Activated CD4-positive, alpha-beta T cell treated with anti-CD3 and anti-CD28 coated beads for 1 hour (primary cell): ENCODE measurements at places on chromosomes 4 and X.

DNA sequence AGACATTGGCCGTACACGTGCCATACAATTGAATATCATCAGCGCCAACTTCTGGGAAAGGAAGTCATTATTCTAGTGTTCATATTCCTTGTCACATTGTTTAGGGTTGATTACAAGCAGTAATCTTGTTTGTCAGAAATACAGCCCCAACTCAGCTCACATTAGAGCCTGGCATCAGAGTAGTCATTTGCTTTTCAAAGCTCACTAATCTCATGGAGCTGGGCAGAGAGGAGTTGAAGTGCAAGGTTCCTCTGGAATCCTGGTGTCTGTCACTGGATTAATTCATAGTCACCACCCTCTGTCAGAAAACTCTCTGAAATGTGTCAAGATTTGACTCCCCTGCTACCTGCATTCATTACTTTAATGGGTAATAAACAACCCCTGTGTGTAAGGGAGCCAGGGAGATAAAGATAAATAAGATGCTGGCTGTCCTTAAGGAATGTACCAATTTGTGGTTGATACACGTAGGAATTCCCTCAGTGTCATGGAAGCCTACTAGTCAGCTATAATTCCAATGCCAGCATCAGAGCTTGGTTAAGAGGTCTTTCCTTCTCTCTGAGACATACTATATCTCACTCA lies 43.7 kb upstream of the S100G start:
- DNase-seq: no peak

DNA sequence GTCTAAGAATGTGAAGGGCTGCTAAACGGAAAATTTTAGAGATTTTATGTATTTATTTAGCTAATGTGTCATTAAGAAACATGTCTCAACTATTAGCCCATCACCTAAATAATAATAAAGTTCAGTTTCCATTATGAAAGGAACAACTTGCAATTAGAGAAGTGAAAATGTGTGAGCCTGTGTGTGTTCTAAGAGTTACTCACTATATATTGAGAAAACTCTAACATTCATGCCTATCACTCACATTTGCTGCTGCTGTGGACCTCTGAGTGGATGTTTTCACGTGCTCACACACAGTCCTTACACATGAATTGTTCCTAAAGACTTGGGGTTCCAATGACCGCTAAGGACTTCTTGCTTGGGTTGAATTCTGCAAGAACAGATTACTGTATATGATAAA lies 364.0 kb downstream of the TMA16 start:
- no peak for DNase-seq

- no peak for DNase-seq
Observed at GRCh38 chr4:87067124-87067885, 132.5 kb downstream of the AFF1 start.

DNA sequence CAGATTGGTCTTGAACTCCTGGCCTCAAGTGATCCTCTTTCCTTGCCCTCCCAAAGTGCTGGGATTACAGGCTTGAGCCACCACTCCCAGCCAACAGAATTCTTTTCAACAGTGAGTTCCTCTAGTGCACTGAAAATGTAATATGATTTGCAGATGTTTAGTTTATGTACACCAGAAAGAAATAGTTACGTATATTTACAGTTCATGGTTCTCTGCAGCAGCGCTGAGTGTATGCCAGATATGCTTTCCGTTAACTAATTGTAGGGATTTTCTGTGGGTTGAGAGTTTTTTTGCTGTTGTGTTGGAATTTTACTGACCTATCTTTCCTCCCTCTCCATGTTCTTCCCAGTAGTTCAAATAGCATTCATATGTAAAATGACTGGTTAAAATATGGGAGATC lies 44.0 kb downstream of the GAB1 start:
- DNase-seq: no peak

DNA sequence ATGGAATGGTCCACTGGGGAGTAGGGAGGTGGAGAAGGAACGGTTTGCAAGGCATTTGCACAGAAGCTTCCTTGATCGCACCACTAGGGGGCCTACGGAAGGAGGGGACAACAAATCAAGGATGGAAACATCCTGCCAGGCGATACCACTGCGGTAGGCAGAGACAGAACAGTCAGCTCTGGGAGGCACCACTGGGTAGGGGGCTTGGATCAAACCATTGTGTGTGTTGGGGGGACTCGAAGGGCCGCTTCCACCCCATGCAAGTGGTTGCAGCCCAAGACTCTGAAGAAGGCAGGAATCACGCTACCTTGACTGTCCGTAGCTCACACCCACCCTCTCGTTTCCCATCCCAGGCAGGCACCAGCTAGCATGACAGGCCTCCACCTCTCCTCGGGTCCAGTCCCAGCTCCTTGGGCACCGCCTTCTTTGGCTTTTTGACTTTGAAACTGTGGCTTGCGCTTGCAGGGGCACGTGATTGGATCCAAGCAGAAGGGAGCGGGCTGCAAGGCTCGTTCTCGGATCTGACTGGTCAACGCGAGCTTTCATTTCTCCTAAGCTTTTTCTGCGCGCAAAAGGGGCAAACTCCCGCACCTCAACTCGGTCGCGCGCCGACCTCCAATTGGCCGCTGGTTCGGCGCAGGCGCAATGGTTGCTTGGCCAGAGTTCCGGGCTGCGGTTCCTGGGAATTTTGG lies 28.4 kb downstream of the GAGE1 start:
- no peak for DNase-seq

- no peak for DNase-seq
Observed at GRCh38 chr4:41538017-41538733, at the start of gene LIMCH1. Gene LIMCH1, plus strand, starts transcription at chr4:41538157. Its CDS starts 67,839 bp downstream, at chr4:41605996.

GRCh38 chr4:150244600-150244999 lies 166.4 kb downstream of the DCLK2 start:
- DNase-seq: no peak

GRCh38 chr4:158250321-158250720 lies 40.0 kb downstream of the TMEM144 start:
- DNase-seq: no peak

DNA sequence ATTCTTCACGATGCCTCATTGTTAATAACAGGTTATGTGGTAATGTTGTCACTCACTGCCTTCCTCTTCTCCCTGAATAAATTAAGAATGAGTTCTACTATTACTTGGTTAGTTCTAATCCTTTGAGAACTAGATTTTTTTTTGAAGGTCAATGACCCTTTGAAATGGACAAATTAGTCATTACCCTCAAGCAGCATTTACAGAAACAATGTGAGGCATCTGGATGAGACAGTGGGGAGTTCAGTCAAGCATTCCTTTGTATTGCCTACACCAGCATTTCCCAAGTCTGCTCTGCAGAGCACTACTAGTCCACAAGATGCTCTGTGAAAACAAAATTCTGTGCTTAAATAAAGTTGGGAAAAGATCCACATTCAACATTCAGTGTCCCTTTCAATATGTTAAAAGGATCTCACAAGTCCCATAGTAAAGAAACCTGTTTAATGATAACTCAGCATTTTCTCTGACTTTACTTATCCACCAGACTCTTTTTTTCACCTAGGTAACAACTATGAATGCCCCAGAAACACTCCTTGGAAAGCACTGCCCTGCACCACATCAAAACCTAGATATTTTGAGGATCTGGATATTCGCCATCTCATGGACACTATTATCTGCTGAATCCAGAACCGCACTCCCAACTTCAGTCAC lies 60.6 kb downstream of the CHRDL1 start:
- DNase-seq: no peak

DNA sequence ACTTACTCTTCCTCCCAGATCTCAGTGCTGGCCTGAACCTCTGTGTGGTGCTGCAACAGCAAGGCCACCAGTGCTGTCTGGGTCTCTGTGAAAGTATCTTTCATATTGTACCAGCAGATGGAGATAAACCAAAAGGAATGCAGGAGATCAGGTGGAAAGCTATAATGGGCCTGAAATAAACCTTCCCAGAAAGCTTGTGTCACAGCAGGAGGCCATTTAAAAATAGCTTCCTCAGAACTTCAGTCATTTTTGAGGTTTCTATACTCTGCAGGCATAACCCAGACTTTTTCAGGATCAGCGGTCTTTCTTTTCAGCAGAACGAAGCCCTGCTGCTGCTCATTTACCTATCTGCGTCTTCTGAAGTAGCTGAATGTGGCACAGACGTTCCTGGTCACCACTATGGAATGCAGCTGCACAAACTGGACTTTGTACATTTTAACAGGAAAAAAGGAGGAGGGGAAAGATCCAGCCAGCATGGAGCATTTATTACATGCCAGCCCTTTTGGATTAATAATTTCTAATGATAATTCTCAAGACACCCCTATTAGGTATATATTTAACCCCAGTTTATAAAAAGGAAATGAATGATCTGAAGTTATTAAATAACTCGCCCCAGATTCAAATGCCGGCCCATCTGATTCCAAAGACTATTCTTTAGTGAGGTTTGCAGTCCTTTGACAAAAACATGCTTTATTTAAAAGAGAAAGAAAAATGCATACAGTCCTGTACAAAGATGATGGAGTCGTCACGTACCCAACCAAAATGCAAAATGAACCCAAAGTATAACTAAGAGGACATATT lies 119.7 kb downstream of the NFKB1 start:
- no peak for DNase-seq

- DNase-seq: no peak
Observed at GRCh38 chr4:152815078-152815477, 35.3 kb downstream of the ARFIP1 start.

DNA sequence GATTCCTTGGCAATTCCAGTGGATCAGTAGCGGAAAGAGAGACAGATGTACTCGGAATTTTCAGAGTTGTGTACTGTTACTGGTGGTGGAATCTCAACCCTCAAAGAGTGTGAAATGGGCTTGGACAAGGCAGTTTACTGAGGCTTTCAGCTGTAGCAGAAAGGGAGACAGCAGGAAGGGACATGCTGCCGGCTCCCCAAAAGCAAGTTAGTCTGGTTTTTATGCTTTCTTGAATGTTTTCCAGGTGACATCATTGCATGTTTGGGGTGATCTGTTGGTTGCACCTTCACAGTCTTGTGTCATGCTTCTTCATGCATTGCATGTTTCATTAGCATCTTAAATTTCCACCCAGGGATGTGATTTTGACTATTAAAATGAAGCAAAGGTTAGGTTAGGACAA lies 1282.2 kb downstream of the ADGRL3 start:
- DNase-seq: no peak

- no peak for DNase-seq
Observed at GRCh38 chr4:188879598-188879997, 740.4 kb downstream of the TRIML1 start.
